ENCODE measurements at places on chromosomes 6 and 20.

- DNase-seq: peak; percentile 35
Observed at GRCh38 chr6:165883851-165884640, 221.0 kb upstream of the PDE10A start.

- no peak for DNase-seq
Observed at GRCh38 chr6:21406316-21406715, 187.2 kb upstream of the SOX4 start.

DNA sequence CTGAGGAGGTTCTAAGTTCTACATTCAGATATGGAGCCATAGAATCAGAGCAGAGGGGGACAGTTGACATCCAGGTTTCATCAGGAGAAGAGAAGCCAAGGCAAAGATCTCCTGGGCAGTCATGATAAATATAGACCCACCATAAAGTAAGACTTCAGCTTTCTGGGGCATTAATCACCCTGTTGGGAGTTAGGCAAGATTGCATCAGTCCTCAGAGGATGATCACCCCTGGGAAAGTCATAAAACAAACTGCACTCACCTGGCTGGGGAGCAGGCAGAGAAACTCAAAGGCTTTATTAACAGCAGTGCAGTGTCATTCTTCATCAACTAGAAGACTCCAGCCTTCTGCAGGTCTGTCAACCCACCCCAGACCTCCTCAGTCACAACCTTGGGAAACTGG lies 301.3 kb upstream of the JARID2 start:
- no peak for DNase-seq

GRCh38 chr20:54650052-54650719 lies 174.8 kb downstream of the DOK5 start:
- DNase-seq: peak; percentile 30

DNA sequence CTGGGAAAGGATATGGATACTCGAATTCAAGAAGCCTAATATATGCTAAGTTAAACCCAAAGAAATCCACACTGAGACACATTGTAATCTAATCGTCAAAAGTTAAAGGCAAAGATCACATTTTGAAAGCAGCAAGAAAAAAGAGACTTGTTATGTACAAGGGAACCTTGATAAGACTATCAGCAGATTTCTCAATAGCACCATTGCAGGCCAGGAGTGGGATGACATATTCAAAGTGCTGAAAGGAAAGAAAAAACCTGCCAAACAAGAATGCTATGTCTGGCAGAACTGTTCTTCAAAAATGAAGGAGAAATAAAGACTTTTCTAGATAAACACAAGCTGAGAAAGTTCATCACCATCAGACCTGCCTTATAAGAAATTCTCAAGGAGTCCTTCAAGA lies 75.2 kb downstream of the COL21A1 start:
- no peak for DNase-seq

- peak; percentile 77 for DNase-seq
Observed at GRCh38 chr6:2857580-2858337, 16.1 kb upstream of the SERPINB1 start.

- DNase-seq: peak; percentile 44
Observed at GRCh38 chr6:36131511-36132245, 1.4 kb downstream of the MAPK13 start.

- peak; percentile 81 for DNase-seq
Observed at GRCh38 chr6:21800948-21801438, 207.4 kb downstream of the SOX4 start.

GRCh38 chr6:46637145-46637544 lies 15.5 kb downstream of the CYP39A1 start:
- peak; percentile 4 for DNase-seq

DNA sequence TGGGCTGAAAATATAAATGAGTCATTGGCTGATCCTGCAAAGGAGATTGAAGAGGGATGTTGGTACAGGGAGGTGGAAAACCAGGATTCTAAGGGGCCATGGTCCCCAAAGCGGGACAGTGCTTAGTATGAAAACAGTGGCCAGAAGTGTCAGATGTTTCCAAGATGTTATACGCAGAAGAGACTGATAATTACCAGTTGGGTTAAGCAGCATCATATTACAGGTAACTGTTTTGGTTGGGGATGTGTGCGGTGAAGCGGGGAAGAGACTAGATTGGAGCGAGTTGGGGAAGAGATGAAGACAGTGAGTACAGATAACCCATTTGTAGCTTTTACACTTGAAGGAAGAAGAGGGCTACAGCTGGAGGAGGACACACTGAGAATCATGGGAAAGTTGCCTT lies 80.8 kb downstream of the PLEKHG1 start:
- DNase-seq: no peak

DNA sequence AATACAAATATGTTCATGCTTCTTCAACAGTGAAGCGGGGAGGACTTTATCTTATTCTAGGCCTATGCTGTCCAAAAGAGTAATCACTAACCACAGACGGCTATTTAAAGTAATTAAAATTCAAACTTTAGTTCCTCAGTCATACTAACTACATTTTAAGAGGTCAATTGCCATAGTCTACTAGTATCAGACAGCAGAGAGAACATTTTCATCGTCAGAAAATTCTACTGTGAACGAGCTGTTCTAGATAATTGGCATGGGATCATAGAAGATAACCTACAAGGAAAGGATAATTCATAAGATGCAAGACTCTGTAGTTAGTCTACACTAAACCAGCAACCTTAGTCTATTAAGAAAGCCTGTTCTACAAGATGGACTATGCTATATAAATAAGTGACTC lies 44.4 kb downstream of the PRKN start:
- no peak for DNase-seq

DNA sequence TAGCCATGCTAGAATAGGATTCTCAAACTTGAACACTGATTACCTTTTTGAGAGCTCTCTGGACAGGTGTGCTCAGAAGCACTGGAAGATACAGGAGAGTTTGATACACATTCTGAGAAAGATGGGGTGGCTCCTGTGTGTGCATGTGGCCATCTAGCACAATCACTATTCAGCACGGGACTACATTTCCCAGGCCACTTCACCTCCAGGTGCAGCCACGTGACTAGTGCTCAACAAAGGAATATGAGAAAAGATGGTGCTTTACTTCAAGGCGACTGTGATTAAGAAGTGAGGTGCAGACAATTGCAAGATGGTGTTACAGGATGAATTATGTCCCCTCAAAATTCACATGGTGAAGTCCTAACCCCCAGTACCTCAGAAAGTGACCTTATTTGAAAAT lies 103.8 kb downstream of the BACH2 start:
- no peak for DNase-seq

- no peak for DNase-seq
Observed at GRCh38 chr6:153405931-153406330, 274.8 kb upstream of the RGS17 start.

DNA sequence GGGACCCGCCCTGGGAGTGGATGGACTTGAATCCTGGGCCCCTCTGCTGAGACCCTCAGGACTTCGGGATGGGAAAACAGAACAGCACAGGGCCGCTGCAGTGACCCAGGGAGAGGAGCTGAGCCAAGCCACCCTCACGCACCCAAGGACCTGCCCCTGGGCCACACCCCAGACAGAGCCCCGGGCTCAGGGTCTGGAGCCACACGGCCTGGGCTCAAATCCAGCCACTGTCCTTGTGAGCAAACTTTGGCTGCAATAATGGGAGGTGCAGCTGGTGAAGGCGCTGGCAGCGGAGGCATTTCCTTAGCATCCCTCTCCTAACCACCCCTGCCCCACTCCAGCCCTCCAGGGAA lies 207.7 kb downstream of the PREX1 start:
- DNase-seq: no peak

DNA sequence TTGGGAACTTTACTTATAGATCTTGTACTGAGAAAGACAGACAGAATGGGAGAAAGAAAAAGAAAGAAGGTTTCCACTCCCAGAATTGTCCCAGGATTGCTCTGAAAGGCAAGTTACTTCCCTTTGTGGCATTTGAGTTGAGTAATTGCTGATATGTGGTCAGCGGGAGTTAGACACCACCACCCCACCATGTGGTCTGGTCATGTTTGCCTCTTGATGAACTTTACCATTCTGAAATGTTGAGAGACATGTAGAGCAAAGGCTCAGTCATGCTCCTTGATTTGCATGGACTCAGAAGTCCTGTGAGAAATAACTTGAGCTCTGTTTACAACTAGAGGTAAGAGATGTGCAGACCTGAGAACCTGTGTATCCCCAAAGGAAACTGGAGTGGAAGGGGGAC lies 17.1 kb downstream of the TCF21 start:
- no peak for DNase-seq

DNA sequence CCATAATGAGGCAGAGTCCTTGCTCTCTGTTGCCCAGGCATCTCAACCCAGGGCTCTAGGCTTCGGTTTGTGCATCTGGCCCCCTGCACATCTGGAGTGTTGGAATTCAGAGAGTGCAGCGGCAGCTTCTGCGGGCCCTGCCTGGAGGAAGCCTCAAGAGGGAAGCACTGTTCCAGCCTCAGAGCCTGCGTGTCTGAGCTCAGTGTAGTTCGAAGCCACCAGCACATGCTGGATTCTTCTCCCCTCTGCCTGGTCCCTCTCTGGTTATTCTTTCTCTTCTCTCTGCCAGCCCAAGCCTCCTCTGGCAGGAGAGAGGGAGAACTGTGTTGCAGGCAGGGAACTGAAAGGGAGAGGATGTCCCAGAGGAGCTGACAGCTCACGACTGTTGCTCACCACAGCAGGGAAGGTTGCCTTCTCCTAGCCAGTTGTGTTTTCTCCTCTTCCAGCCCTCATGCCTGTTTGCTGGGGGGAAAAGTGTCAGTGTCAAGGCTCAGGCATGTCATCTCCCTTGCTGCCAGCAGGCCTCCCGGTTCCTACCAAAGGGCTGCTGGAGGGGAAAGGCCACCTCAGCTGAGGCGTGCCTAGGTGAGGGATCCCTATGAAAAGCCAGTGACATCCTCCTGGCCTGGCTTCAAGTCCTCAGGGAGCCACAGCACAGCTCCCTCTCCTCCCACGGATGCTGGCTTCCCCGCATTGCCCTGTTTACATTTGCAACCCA lies 126.0 kb upstream of the LRFN2 start:
- DNase-seq: no peak

DNA sequence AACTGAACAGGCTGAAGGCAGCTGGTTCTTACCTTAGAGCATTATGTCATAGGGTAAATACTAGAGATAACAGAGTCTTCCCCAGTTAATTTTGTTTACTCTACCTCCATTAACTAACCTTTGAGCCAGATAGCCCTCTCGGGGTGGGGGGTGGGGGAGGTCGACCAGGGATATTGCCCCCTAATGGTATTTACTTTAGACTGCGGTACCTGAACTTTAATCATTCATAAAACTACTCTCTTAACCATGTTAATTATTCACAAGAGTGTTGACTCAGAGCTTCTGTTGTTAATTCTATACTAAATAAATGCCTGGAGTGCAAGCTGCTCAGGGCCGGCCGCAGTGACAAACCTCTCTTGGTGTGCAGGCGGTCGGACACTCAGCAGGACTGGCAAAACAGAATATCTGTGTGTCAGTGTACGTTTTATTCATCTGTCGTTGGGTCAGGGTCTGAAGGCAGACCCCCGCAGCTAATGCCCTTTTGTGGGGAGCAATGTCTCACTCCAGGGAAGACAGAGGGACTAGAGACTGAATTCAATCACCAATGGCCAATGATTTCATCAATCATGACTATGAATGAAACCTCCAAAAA lies 152.4 kb upstream of the COL21A1 start:
- no peak for DNase-seq

GRCh38 chr6:108737594-108738546 lies 110.4 kb upstream of the ARMC2 start:
- DNase-seq: peak; percentile 99

- no peak for DNase-seq
Observed at GRCh38 chr6:21033084-21033483, 498.8 kb downstream of the CDKAL1 start.

GRCh38 chr6:13334953-13335352 lies 6.6 kb upstream of the TBC1D7 start:
- peak; percentile 34 for DNase-seq

DNA sequence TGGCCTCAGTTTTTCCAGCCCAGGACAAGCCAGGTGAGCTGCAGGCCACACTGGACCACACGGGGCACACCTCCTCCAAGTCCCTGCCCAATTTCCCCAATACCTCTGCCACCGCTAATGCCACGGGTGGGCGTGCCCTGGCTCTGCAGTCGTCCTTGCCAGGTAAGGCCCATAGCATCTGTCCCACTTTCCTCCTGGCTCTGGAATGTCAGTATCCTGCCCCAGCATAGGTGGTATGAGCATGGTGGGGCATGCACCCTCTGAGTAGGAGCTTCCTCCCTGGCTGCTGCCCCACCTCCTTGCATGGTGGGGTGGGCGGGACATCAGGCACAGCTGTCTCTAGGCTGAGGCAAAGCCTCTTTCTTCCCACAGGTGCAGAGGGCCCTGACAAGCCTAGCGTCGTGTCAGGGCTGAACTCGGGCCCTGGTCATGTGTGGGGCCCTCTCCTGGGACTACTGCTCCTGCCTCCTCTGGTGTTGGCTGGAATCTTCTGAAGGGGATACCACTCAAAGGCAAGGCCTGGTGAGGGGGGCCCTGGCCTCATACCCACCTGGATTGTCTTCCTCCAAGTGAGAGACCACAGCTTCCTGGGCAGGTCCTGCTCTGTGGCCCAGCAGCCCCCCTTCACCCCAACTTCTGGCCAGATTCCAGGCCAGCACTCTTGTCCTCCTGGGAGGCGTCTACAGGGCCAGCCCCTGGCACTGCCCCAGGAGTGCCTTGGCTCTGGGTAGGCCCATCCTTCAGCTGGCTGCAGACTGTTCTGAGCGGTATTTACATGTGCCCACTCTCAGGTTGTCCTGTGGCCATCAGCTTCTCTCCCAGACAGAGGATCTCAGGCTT lies 9.1 kb downstream of the PI16 start:
- no peak for DNase-seq

GRCh38 chr6:96787846-96788580 lies 49.3 kb downstream of the GPR63 start:
- no peak for DNase-seq

GRCh38 chr6:92559611-92560010 lies 859.7 kb downstream of the EPHA7 start:
- no peak for DNase-seq

DNA sequence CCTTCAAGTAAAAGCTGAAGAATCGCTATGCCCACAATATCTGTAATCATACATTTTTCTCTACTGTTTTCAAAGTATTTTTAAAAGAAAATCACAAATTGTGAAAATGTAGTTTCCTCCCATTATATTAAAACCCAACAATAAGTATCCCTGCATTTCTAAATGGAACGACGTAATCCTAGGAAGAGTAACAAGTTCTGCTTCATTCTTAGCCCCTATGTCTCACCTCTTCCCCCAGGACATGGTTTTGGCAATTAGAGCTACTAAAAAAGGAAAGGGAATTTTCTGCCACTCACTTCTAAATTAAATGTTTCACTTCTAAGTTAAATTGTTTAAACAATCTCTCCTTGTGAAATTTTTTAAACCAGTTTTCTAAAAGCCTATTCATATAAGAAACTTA lies 47.4 kb downstream of the TBPL1 start:
- no peak for DNase-seq
